ENCODE measurements at places on chromosomes 2 and 18.

DNA sequence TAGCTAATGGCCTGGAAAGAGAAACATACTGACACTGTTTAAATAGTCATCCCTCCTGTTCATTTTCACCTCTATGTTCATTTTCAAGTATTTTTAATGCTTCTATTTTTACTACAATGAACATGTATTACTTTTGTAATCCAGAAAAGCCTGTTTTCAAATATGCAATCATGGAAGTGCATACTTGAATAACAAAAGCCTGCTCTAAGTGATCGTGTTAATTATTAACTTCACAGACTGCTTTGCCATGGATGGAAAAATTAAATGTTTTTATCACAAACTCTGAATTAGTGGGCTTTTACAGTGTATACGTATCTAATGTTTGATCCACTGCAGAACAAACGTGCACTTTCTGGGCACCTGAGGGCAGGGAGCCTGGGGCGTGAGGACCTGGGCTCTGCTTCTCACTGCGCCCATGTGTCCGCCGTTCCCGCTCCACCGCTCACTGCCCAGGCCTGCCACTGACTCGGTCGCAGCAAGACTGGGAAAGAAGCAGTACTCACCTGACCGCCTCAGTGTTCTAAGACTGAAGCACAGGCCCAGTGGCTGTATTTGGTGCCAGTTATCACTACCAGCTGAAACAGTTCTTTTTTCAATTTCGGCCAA lies 80.6 kb downstream of the UXS1 start:
- no peak for DNase-seq

GRCh38 chr2:15735484-15736326 lies 144.0 kb downstream of the DDX1 start:
- DNase-seq = no peak

GRCh38 chr2:236352761-236353593 lies 88.8 kb upstream of the ASB18 start:
- DNase-seq = peak; percentile 53

- DNase-seq = no peak
Measured at GRCh38 chr2:201256082-201256481, 4.3 kb upstream of the CASP8 start.

GRCh38 chr18:58896268-58896667 lies 31.6 kb downstream of the ZNF532 start:
- no peak for DNase-seq

Measured in choroid plexus epithelial cell (primary cell).